PC-9 (cell line): ENCODE measurements at places on chromosomes 1 and 21. TPM values are rescaled to one million over a fixed set of nuclear protein-coding genes. Genes with fewer than 3 reads are reported as not detected.

The ELF3 gene
- 295 and 318 TPM in 2 replicates for total RNA-seq

DNA sequence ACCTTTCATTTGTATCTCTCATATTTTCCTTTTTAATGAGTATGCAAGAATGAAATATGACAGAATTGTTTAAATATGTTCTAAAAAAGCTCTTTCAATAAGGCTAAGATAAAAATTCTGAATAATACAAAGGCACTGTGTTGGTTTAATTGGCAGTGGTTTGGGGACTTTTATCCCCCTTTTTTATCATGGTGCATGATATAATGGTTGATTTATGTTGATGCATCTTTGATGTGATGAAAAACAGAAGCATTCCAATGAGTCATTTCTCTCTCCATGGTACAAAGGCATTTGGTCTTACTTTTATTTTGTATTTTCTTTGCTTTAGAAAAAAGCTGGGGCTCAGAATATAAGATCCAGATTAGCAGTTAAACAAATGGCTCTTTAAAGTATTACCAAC, 127.2 kb upstream of the GREM2 start:
- DNase-seq, result no peak

The C4BPA gene
- total RNA-seq, result not detected in 2 replicates

The PRDM16 gene
- not detected in 2 replicates for total RNA-seq

GRCh38 chr1:244730934-244731434, 78.1 kb downstream of the DESI2 start:
- DNase-seq, result no peak

- DNase-seq, result no peak
Measured at GRCh38 chr1:3731583-3732433, 20.4 kb upstream of the CCDC27 start.

- no peak for DNase-seq
Measured at GRCh38 chr1:56576880-56577405, 2.4 kb downstream of the PLPP3 start.

DNA sequence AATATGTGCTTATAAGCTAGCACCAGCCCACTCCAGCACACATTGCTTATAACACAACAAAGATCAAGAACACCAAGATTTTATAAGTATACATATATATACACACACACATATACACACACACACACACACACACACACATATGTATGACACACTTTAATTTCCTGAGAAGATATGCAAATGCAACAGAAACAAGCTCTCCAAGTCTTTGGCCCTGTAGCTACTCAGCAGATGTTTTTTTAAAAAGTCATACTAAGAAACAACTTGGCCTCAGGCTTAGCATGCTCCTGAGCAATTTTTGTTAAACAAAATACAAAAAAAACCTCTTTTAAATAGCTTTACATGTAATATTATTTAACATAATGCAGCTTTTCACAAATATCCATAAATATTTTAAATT, 11.1 kb downstream of the TNFSF18 start:
- no peak for DNase-seq

DNA sequence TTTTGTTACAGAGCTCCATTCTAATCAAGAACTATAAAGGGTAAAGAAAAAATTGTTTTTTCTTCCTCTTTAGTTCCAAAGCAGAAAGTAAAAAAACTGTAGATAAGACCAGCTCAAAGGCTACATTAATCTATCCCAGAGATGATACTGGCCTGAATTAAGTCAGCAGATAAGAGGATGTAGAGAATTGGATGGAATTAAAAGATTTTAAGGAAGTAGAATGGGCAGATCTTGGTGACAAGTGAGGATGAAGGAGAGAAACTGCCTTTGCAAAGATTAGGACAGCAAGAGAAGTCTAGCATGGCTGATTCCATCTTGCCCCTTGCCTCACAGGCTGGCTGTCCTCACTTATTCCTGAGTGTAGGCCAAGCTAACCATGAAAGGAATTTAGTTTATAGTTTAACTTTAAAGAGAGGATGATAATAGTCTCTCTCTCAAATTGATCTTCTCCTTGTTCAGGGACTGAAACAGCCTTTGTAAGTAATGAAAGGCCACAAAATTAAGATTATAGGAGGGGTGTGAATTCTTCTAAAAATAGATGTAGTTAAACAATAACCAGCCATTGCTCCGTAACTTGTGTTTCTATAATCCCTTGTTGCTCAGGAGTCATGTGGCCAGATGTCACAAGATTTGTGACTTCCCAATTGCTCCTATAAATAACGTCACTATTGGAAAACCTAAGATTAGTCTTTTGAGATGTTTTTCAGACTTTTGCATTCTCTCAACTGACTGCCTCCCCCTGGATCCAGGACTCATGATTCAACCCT, 265.0 kb upstream of the USP24 start:
- no peak for DNase-seq

DNA sequence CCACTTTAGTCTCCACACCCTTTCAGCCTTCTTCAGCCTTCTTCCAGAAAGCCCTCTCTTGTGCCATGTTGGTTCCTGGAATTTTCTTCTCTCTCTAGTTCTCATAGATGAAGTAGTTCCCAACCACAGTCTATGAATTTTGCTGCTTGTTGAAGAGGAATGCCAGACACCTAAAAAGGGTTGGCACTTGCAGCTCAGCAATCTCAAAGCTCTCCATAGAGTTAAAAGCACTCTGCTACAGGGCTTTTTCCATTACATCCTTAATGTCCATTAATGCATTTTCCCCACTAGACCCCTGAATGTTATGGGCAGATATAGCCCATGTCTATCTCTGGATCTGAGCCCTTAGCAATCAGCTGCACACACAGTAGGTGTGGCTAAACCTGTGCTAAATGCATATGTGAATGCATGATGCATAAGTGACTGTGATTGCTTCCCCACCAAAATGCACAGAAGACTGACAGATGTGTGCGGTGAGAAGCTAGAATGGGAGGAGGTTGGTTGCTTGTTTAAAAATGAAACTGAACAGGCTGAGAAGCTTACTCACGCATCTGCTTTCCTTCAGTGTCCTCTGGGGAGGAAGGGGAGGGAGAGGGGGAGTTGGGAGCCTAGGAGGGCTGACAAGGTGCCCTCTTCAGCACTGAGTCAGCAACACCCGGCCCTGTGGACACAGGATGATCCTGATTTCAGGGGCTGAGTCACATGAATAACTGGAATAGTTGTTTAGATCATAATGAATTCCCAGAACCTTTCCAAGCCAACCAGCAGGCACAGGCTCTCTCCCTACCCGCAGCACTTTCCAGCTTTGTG, 146.1 kb upstream of the FGGY start:
- peak; percentile 92 for DNase-seq

The WNT4 gene
- 0.78 and 0.83 TPM in 2 replicates for total RNA-seq

GRCh38 chr1:80450711-80451110, 1350.0 kb upstream of the ADGRL2 start:
- no peak for DNase-seq

GRCh38 chr1:235461954-235462353, 42.3 kb downstream of the B3GALNT2 start:
- no peak for DNase-seq

- DNase-seq, result no peak
Measured at GRCh38 chr1:175250027-175250426, 57.5 kb upstream of the KIAA0040 start.
